ENCODE measurements at places on chromosomes 16 and 17.

DNA sequence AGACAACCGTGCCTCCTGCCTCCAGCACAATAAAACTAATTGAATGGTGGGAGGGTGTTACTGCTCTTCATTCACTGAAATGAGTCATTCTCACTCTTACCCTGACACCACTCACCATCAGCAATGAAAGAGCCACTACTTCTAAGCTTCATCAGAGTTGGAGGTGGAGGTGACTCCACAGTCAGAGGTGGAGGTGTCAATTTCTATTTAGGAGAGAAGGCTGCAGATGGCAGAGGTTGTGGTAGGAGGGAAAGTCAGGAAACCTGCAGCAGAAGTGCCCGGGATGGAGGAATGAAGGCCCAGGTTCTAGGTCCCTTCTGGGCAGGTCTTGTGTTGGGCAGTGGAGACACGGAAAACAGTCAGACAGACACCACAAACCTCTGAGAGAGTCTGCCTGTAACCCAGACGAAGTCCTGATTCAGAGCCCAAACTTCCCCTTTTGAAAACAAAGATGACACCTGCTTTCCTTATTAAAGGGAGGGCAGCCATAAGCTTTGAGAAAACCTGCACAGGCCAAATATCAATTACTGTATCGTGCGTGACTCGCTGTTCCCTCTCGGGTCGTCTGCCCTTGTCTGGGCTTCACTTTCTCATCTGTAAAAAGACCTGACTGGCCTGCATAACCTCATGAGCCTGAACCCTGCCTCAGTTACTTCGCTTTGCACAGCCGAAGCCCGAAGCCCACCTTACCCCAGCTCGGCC is 668 bp downstream of the ATPAF2 start:
- DNase-seq = no peak

DNA sequence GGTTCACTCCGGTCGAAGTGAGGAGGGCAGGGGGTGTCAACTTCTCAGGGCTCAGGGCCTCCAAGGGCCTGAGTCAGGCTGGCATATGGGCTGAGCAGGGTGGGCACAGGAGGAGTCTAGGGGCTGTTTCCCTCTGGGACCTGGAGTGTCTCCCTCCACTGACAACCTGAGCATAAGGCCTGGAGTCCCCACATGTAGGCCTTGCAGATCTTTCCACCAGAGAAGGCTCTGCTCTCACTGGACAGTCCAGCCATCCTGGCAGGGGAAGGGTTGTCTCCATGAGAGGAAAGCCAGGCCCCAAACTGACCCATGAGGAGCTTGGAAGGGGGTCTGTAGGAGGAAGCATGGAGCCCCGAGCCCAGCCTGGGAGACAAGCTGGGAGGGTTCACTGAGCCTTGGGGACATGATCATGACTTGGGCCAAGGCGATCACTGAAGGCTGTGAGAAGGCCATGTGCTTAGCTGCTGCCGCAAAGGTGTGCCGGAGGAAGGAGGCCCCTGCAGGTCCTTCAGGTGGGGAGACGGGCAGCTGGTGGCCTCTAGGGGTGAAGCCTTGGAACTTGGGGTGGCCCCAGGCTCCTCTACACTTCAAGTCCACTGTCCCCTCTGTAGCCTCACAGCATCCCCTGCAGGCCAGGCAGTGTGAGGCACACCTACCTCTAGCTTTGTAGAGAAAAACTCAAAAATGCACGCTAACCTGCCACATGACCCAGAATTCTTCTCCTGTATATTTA is 9.9 kb downstream of the CMTM2 start:
- DNase-seq = peak; percentile 55

DNA sequence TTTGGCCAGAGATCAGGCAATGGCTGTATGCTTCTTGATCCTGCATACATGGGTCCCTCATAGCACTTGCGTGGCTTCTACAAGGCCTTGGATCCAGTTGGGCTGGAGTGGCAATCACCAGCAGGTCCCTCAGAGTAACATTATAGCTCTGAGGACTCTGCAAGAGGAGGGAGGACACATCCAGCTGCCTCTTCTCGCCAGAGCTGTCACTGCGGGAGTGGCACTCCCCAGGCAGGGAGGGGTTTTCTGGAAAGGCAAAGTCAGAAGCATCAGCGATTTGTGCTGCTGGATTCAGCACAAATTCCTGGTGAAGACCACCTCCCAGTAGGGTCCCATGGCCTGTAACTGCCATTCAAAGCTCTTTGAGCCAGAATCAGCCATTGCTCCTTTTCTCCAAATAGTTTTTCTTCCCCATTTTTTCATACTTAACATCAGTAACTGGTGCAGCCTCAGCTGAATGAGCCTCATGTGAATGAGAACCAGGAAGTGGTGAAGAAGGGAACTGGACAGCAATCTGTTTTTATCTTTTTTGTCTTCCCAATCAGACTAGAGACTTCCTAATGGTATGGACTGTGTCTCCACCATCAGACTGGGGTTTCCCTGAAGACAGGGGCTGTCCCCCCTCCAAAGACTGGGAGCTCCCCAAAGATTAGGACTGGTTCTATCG is 40.6 kb upstream of the HOXB13 start:
- no peak for DNase-seq

- DNase-seq = peak; percentile 85
These were observed 4.5 kb upstream of the UNC13D start for GRCh38 chr17:75848523-75849278.

GRCh38 chr17:82998637-82999036 is 80.8 kb upstream of the METRNL start:
- no peak for DNase-seq

DNA sequence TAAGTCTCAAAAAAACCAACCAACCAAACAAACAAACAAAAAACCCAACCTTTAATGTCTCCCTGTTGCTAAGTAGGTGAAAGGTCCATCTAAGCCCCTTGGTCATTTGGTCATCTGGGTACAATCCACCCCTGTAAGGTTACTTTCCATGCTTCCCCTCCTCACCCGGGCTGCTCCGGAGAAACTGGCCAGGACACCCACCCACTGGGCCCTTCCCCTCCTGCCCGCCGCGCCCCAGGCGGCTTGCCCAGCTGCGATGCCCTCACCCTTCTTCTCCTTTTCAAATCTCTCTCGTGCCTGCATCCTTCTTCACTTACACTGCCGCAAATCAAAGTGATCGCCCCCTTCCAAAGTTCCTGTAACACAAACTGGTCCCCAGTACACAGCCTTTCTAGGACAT is 2.0 kb downstream of the NTAN1 start:
- no peak for DNase-seq
